Sigmoid colon (tissue), 7 donors: ENCODE measurements at places on chromosomes 1 and 21. TPM values are rescaled to one million over a fixed set of nuclear protein-coding genes. Genes with fewer than 3 reads are reported as not detected.

GRCh38 chr21:31248598-31248997 is 95.5 kb downstream of the TIAM1 start:
- DNase-seq, result no peak

DNA sequence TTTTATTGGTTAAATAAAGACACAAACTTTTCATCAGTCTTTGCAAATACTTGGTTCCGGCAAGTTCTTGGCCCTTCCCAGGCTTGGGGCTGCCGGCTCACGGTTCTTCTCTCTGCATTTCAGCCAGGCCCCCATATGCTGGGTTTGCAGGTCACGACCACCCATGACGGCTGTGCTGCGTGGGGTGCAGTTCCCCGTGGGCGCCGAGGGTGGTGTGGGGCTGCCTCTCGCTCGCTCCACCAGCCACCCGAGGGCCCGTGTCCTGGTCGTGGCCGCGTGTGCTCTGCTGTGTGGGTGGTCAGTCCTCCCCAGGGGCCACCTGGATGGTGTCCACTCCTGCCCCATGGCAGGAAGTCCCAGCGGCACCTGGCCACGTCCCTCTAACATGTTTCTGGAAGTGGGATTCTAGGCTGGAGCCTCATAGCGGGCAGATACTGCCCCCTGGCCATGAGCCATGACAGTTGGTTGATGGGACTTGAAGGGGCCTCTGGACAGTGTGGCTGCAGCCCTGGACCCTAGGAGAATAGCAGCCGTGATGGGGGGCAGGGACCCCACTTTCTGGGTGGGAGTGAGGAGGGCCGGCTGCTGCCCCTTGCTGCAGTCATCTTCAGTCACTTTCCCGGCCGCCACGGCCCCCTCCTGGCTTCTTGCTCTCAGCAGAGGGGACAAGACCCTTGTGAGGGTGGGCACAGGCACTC is 46.3 kb downstream of the SKI start:
- no peak for DNase-seq

DNA sequence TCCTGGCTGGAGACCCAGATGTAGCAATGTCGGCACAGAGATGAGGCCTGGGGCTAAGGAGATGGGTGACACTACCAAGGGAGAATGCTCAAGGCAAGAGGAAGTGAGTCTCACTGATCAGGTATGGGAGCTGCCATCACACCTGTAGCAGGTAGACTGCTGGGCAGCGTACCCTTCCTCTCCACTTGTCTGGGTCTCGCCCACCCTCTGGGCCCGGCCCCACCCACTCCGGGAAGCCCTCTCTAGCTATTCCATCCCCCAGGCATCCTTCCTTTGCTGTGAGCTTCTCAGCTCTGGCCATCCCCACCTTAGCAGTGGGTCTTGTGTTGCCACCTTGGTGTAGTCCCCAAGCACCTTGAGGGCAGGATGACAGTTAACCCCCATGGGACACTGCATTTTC is 87.7 kb upstream of the EDN2 start:
- DNase-seq, result no peak

- peak; percentile 46 for DNase-seq
Observed at GRCh38 chr1:2638466-2639115, 5.8 kb upstream of the MMEL1 start.

GRCh38 chr1:64295561-64295960 is 92.1 kb downstream of the UBE2U start:
- no peak for DNase-seq

- DNase-seq, result no peak
Observed at GRCh38 chr1:192735298-192735915, 73.4 kb upstream of the RGS2 start.

DNA sequence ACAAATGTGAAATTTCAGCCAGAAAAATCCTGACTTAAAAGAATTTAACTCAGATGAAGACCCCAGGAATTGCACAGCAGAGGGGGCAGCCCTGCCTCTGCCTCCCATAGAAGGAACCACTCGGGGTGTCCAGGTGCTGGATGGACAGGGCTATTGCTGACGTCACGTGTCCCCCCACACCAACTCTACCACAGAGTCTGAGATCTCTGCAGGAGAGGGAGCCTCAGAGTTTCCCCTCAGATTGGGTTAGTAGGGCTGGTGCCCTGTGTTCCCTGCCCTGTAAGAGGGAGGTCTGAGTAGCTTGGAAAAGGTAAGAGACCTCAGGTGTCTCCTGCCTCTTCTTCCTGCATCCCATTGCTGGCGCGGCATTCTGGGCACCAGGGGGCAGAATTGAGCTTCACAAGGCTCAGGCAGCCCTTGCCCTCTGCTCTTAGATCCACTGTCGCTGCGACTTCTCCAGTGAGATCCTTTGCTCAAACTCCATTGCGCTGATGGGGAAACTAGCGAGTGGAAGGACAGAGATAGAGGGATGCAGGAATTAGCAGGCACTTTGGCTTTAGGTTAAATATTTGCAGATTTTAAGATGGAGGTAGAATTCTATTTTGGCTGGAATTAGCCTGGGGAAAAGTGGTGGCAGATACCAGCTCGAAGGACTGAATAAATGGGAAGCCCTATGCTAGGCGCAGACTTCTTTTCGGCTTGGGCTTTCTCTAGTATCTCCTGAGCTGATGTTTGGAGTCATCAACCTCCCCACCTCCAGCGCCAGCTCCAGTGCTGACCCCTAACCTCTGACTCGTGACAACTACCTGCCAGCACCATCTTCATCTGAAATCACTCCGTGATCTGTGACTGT is 42.8 kb upstream of the DMBX1 start:
- DNase-seq, result peak; percentile 87

DNA sequence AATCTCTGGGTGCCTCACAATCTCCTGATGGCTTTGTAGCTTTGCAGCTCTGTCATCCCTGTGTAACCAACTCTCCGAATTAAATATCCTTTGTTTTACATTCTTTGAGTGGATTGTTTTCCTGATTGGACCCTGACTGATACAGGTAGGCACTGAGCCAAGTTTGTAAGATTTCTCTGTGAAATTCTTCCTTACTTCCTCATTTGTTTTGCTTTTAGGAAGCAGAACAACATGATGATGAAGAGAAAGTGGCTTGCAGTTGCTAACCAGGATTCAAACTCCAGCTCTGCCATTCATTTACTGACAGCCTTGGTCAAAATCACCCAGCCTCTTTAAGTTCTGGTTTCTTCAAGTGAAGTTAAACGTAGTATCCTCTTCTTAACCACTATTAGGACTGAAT is 452.3 kb downstream of the OMA1 start:
- no peak for DNase-seq

DNA sequence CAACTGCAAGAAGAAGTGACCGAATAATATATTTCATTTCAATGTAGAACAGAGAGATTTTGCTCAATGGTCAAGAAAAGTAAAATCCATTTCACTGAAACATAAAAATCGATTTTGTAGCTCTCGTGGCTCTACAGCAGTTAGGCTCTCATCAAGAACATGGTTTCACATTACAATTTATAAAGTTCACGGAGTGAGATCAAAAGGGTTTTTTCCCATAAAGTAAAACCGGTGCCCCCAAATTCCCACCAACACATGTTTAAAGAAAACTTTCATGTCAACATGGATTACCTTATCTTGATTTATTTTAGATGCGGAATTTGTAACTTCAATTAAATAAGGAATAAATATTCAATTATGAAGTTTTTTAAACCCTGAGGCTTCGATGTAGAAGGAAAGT is 16.3 kb upstream of the VAV3 start:
- DNase-seq, result no peak

DNA sequence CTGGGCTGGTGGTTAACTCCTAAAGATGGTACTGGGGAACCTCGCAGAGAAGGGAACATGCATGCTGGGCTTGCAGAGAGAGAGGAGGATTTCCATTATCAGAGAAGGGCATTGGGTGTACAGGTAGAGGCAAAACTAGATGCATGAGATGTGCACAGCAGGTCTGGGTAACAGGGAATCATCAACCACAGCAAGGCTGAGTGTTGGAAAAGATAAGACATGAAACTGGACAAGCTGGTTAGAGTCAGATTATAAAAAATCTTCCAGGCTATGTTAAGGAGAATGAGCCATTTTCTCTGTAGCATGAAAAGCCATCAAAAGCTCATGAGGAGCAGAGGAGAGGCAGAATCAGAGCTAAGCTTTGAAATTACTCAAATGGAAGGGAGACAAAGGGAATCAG is 147.8 kb downstream of the VAV3 start:
- DNase-seq, result no peak

DNA sequence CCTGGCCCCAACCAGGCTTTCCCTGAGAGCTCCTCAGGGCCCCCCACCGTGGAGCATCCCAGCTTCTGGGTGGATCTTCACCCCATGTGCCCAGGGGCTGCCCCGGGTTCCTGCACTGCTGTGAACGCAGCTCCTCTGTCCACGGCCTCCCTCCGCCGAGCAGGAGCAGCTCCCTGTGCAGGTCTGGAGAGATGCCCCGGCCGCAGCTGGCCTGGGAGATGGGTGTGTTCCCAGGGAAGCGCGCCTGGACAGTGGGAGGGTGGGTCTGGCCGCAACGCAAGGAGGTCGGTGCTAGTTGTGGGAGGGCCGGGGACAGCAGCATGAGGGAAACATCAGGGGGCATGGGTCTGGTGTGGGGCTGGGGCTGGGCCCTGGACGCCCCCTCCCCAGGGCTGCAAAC is 71.3 kb downstream of the MORN1 start:
- DNase-seq, result peak; percentile 86

GRCh38 chr1:31523012-31523411 is 53.3 kb upstream of the TINAGL1 start:
- no peak for DNase-seq

- DNase-seq, result no peak
Observed at GRCh38 chr1:110102081-110102480, 10.2 kb upstream of the UBL4B start.

- peak; percentile 96 for DNase-seq
Observed at GRCh38 chr1:19437891-19438294, 47.4 kb downstream of the CAPZB start.

DNA sequence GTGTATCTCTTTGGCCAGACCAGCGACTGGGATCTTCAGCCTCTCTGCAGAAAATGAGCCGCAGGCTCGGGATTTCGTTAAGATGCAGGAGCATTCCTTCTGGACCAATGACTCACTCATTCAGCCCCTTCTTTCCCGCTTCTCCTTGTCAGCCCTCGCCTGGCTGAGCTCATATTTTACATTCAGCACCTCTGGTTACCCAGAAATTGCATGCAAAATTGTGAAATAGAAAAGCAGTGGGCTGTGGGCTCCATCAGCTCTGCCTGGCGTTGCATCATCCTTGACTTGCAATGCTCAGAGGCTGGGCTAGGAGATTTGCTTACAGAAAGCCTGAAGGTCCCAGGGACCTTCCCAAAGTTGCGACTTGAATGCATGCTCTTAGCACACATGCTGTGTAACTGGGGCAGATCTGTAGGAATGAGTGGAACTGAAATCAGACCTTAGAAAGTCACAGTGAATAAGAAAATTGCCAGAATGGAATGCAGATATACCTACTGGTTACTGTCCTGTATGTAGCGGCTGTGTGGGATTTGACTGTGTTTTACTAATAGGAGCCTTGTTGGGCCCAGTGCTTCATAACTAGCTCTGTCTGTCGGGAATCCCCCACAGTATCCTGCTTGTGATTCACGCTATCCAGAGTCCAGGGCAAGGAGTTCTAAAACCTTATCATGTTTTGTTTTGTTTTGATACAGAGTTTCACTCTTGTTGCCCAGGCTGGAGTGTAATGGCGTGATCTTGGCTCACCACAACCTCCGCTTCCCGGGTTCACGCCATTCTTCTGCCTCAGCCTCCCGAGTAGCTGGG is 444.8 kb downstream of the KIF26B start:
- peak; percentile 71 for DNase-seq

- no peak for DNase-seq
Observed at GRCh38 chr1:79549201-79549600, 542.7 kb upstream of the ADGRL4 start.

C1orf87 gene
- total RNA-seq, result not detected

CSF3R gene
- total RNA-seq, result 9.1 TPM

CDKN2C gene
- total RNA-seq, result 28.8 TPM

CFAP74 gene
- 0.27 TPM for total RNA-seq

CHIA gene
- total RNA-seq, result not detected

ARV1 gene
- total RNA-seq, result 19.7 TPM

SAMSN1 gene
- total RNA-seq, result 4.4 TPM

RSPH1 gene
- 1.2 TPM for total RNA-seq

FCRL5 gene
- not detected for total RNA-seq

MYBPHL gene
- total RNA-seq, result not detected
